PC-3 (cell line): ENCODE measurements at places on chromosomes 5 and 9. TPM values are rescaled to one million over a fixed set of nuclear protein-coding genes. Genes with fewer than 3 reads are reported as not detected.
A peak's percentile ranks its signal among the peaks of the same experiment; 100 is the strongest.

- DNase-seq = no peak
Observed at GRCh38 chr5:140631831-140632365, 1.1 kb downstream of the CD14 start.

DNA sequence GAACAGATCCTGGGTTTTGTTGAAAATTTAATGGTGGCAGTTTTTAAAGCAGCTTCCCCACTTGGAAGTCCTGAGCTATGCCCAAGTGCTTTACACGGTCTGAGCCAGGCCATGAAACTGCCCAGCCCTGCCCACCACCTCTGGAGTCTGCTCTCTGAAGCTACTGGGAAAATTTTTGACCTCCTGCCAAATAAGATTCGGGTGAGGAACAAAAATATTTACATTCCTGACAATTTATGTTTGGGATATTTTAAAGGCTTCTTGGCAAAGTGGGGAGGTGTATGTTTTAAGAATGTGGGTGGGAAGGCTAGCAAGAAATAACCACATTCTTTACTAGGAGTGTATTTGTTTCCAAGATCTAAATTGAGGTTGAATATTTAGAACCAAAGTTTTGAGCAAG lies 50.0 kb downstream of the HACD4 start:
- DNase-seq = peak; percentile 75

DNA sequence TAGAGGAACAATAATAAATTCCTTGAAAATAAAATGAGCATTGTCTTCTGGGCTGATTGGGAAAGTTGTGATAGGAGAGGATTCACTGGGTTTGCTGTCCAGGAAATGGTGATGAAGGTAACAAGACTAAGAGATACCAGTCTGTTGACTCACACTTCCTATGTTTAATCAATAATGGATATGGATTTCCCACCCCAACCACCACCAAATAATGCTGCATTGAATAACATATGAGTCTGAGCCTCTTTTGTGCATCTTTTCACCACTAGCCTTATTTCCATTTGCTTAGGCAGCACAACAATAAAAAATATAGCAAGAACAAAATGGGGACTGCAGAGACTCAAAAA lies 120.2 kb upstream of the NFIB start:
- DNase-seq = no peak

GRCh38 chr5:56346741-56347535 lies 113.8 kb upstream of the ANKRD55 start:
- DNase-seq = peak; percentile 90

GRCh38 chr9:30534455-30534854 lies 1850.0 kb upstream of the ACO1 start:
- no peak for DNase-seq

DNA sequence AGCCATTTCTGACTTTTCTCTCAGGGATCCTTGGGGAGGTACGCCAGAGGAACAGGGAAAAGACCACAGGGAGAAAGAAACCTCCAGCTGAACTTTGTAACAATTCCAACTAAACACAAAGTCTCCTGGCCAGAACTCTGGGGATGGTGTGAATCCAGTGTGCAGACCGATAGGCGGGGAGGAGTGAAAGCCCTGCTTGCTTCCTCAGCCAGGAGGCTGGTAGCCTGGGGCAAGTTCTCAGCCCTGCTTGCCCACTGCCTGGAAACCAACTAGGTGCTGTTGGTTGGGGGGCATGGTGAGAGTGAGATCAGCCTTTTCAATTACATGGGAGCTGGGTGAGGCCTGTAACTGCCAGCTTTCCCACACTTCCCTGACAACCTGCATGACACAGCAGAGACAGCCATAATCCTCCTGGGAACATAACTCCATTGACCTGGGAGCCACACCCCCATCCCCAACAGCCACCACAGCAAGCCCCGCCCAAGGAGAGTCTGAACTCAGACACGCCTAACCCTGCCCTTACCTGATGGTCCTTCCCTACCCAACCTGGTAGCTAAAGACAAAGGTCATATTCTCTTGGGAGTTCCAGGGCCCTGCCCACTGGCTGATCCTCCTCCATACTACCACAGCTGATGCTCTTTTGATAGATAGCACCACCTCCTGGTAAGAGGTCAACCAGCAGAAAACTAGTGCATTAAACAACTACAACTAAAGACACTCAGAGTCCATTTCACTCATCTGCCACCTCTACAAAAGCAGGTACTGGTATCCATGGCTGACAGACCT lies 100.1 kb upstream of the TNFAIP8 start:
- DNase-seq = peak; percentile 58

- no peak for DNase-seq
Observed at GRCh38 chr9:73009649-73010288, 56.9 kb upstream of the ALDH1A1 start.

GRCh38 chr5:51172903-51173626 lies 210.2 kb upstream of the ISL1 start:
- DNase-seq = no peak

GRCh38 chr5:5141339-5141599 lies 1.1 kb downstream of the ADAMTS16 start:
- peak; percentile 16 for DNase-seq

DNA sequence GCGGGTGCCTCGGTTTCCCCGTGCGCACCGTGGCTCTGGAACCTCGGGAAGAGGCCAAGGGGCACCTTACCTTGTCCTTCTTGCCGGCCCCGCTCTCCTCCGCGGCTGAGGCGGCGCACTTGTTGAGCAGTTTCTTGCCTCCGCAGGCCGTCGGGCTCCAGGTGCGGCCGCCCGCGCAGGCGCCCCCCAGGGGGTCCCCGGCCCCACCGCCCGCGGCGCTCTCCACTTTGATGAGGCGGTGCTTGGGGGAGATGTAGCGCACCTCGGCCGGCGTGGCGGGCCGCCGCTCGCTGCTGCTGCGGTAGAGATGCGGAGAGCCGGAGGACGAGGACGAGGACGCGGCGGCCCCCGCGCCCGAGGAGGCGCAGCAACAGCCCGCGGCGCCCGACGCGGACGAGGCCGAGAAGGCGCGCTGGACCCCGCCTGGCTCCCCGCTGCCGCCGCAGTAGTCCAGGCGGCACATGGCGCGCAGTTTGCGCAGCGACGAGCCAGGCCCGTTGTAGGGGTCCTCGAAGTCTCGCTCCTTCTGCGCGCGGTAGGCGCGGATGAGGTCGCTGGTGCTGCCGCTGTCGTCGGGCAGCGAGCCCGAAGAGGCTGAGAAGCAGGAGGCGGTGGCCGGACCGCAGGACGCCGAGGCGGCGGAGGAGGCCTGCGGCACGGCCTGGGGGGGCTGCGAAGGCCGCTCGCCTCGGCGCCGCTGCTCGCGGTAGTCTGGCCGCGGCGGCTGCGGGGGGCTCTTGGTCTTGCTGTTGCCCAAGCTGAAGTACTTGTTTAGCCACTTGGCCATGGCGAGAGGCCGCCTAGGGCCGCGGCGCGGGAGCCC lies 957 bp downstream of the SHB start:
- no peak for DNase-seq

DNA sequence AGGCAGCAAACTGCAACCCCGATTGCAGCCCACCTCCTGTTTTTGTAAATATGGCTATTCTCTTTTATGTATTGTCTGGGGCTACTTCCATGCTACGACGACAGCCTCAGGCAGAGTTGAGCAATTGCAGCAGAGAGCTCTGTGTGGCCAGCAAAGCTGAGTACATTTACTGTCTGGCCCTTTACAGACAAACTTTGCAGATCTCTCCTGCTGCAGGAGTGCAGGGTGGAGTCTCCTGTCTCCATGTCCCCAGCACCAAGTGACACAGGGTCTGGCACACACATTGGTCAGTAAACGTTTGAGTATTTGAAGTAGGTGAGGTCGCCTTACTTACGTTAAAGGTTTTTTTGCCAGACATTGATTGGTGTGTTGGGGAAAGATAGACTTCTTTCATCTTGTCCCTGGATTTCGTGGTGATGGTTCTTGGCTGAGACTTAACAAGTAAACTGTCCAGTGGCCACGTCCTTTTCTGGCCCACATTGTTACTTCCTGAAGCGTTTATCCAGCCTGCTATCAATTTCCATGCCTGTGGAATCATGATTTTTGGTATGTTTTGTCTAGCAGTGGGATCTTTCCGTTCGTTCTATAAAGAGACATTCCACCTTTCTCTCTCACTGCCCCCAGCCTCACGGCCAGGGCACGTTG lies 27.2 kb downstream of the PRRC2B start:
- no peak for DNase-seq

GRCh38 chr5:56831773-56832172 lies 16.4 kb downstream of the MAP3K1 start:
- no peak for DNase-seq

DNA sequence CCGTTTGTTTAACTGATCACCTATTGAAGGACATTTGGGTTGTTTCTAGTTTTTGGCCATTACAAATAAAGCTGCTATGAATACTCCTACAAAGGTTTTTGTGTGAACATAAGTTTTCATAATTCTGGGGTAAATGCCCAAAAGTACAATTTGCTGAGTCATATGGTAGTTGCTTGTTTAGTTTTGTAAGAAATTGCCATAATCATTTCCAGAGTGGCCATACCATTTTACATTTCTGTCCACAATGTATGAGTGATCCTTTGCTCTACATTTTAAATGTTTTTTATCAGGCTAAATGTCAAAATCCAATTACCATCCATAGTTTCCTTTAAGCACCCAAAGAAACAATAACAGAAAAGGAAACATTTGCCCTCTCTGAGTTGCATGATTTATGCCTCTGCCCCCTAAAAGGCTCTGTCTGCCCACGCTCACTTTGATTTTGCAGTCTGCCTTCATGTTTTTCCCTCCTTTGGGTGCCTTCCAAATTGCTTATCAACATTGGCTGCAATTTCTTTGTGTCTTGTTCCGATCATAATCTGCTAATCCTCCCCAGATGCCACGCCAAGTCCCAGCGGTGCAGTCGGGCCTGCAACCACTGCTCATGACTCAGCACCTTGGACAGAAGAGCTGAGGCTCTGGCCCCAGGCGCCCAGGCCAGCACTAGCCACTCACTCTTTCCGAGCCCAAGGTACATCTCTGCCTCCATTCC lies 339.2 kb downstream of the PIK3R1 start:
- DNase-seq = no peak

- DNase-seq = no peak
Observed at GRCh38 chr9:96187151-96187555, 114.8 kb downstream of the HSD17B3 start.

- DNase-seq = peak; percentile 79
Observed at GRCh38 chr5:21701317-21701716, 1151.8 kb downstream of the CDH12 start.

DNA sequence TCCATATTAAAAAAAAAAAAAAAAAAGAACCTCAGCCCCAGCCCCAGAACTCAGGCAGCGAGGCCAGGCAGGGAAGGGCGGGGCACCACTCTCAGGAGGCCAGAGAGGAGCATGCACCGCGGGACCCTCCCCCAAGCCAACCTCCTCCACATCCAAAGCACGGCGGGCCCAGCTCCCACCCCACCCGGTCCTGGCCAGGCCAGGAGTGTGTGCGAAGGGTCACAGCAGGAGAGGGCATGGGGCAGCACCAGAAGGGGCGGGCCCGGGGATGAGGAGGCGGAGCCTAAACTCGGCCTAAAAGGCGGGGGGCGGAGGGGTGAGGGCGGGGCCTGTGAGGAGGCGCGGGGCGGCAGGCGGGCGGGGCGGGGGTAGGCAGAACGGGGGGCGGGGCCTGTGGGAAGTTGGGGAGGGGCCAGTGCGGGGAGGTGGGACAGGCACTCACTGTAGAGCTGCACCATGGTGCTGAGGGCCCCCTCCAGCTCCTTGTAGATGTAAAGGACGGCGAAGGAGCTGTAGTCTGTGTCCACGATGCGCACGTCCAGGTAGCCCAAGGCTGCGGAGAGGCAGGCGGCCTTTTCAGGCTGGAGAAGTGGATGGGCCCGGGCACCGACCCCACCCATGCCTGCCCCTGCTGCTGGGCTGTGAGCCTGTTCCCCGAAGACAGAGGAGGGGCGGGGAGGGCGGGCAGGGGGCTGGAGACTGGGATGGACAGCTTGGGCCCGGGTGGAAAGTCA lies 1.2 kb downstream of the LCN15 start:
- DNase-seq = peak; percentile 18

DNA sequence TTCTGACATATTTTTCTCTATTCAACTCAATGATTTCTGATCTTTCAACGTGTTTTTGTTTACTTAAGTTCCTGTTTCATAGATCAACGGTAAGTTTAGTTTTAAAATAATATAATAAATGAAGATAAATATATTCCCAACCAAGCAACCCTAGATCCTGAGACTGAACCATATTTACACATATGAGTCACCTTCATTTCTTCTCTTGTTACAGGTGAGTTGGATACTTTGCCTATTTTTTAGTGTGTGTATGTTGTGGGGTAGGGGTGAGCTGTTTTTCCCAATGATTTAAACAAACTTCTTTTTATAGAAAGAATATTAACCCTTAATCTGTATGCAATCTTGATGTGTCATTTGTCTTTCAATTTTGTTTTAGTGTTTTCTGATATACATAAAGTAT lies 186.9 kb downstream of the MCTP1 start:
- peak; percentile 71 for DNase-seq

SLC4A9 gene
- 0.29 TPM in 1 of 2 replicates, not detected in the other for total RNA-seq

NOXA1 gene
- 0.51 and 1.6 TPM in 2 replicates for total RNA-seq

PHAX gene
- total RNA-seq = 34.4 and 40.3 TPM in 2 replicates

OR1J2 gene
- not detected in 2 replicates for total RNA-seq

FCN1 gene
- not detected in 2 replicates for total RNA-seq

NR2F1-AS1 gene
- 24.1 and 28.8 TPM in 2 replicates for total RNA-seq

TICAM2 gene
- total RNA-seq = 3.9 and 5.0 TPM in 2 replicates

PITX1 gene
- 40.8 and 69.0 TPM in 2 replicates for total RNA-seq

FCN2 gene
- total RNA-seq = not detected in 2 replicates

FGF1 gene
- total RNA-seq = 1.5 and 9.7 TPM in 2 replicates

OMD gene
- not detected in 2 replicates for total RNA-seq

SPATA31A3 gene
- total RNA-seq = not detected in 2 replicates
